ENCODE measurements at places on chromosomes 7 and 10.

DNA sequence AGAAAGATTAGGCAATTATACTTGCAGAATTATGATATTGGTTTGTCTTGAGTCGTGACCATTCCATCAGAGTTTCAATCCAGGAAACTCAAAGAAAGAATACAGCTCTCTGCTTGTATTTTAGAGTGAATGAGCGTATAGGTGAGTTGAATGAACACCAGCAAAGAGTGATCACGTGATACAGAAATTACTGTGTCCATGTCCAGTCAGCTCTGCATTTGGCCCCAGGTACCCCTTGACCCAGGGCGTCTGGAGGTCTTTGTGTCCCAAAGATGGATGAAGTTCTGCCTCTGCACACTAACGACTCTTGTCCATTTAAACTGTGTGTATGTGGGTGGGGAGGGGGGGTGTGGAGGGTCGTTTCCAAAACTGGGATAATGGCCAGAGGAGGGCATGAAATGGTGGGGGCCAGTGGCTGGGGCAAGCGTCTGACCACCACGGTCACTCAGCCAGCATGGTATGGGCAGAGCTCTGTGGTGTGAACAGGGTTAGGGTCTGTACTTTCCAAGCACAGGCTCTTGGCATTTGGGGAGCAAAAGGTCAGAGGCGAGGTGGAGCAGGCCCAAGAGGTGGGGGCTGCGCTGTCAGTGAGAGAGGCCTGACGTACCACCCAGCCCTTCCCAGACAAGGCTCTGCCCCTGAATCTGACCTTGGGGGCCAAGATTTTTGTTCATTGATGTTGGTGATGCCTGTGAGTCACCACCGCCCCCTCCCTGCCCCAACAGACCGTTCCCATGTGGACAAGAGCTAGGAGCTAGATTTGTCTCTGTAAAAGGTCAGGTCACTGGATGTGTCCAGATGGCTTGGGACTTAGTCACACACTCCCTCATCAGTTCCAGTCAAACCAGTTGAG lies 1.4 kb downstream of the PTPRE start:
- DNase-seq = no peak

DNA sequence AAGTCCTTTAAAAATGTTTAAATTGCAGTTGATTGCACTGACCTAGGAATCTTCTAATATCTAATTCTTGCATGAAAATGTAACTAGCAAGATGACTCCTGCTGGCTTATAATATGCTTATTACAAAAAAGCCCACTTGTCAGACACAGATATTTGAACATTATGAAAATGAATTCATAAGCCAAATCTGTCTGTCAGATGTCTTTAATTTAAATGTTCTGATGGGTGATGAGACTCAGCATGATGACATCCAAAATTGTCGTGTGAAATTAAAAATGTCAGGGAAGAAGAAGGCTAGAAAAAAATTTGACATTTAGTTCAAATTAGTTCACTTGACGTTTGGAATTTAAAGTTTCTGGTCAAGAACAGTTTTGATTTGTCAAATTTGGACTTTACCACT lies 277.8 kb downstream of the PHF14 start:
- no peak for DNase-seq

DNA sequence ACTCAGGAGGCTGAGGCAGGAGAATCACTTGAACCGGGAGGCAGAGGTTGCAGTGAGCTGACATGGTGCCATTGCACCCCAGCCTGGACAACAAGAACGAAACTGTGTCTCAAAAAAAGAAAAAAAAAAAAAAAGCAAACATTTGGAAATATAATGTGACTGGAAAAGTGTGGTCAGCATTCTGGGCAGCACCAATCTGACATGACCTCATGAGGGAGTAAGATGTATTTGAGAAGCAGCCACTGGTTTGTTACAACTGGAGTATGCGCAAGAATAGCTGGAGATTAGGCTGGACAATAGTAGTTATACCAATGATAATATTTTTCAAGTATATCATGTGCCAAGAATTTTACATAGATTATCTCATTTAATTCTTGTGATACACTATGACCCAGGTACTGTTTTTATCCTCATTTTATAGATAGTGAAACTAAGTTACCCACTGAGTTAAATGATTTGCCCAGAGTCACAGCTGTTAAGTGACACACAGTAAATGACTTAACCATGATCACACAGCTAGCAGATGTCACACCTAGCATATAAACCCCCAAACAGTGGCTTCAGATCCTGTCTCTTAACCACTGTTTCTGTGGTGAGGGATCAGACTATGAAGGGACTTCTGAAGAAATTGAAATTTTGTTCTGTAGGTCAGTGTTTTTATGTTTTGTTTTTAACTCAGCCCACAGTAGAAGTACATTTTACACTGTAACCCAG lies 11.1 kb downstream of the MCU start:
- DNase-seq = no peak

DNA sequence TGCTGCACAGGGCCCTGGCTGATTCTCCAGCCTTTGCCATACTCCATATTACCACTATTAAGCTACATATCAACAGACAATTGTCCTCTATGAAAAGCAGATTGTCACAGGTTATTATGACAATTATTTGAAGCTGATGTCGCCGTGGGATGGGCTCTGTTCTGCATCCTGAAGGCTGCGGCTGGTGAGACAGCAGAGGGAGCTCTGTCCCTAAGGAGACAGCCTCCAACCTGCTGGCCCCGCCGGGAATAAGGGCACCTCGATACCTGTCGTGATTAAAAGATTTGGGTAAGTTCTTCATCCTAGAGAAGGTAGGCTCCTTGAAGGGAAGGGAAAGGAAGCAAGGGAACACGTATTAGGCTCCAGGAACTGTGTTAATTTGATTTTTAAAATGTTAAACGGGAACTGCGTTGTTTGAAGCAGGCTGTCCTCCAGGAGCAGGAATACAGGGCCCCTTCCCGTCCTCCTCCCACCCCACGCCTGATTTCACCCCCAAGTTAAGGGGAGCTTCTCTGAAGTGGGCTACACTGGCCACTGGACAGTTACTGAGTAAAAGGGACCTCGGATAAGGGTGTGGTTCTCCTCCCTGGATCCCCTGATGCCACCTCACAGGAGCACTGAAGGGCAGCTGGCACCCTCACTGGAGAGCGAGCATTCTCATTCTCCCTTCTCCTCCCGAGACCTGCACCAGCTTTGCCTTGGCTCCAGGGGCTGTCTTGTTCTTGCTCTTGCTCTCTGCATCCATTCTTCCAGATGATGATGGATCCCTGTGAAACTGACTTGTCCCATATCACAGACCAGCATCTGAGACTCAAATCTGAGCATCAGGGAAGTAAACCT lies 11.8 kb upstream of the TIAL1 start:
- no peak for DNase-seq

DNA sequence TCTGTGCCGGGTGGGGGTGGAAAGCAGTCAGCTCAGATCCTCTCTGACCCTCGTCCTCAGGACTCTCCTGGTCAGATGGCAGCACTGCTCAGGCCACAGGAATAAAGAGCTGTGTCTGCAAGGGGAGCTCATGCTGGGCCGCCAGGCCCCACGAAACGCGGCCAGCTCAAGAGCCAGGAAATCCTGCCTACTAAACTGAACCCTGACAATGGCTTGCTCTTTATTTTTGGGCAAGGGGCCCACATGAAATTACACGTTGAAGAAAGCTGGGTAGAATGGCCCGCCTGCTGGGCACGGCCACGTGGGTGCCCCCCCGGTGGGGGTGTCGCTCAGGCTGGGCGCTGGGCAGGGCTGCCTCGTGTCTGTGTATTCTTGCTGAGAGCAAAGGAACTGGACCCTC lies 103.0 kb downstream of the ITIH5 start:
- DNase-seq = no peak

- DNase-seq = no peak
Observed at GRCh38 chr7:958221-959200, 4.0 kb upstream of the ADAP1 start.

GRCh38 chr10:11724938-11725776 lies 17.0 kb upstream of the ECHDC3 start:
- DNase-seq = no peak

GRCh38 chr10:43986374-43986773 lies 337.7 kb upstream of the ZNF32 start:
- no peak for DNase-seq

GRCh38 chr7:33821970-33822369 lies 83.4 kb upstream of the BMPER start:
- DNase-seq = no peak

All from stimulated activated CD8-positive, alpha-beta memory T cell treated with anti-CD3 and anti-CD28 coated beads, Interleukin-4, amount 100 ng/mL, for 4 hours (primary cell).